Right lung (tissue), 10 donors: ENCODE measurements at places on chromosomes 11 and 22. TPM values are rescaled to one million over a fixed set of nuclear protein-coding genes. Genes with fewer than 3 reads are reported as not detected.

DNA sequence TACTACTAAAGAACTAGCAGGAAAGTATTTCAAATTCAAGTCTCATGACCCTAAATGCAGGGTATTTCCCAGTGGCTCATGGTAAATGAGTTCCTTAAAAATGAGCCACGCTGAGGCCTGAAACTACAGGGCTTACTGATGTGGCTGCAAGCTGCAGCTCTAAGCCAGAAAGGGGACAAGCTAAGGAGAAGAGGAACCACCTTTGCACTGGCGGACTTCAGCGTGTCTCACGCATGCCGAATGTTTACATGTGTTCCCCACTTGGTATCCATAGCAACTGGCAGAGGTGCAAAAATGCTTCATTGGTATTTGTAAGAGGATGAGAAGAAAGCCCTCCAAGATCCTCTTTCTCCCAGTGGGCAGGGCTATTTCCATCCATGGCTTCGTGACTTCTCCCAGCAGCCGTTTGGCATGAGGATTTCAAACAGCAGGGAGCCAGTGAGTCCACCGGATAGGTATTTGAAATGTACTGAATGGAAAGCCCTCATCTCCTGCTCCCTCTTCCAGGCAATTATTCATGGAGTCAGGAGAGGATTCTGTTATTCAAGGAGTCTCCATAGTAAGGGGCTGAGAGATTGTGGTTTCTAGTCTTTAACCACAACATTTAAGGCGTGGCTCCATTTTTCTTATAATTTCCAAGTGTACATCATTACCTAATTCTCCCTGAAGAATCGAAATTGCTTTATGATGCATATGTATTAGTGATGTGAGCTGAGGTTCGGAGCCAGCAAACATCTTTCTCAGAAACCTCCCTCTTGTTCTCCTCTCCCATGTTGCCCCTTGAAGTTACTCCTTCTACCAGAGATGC, 55.3 kb upstream of the CD44 start:
- peak; percentile 68 for DNase-seq

DNA sequence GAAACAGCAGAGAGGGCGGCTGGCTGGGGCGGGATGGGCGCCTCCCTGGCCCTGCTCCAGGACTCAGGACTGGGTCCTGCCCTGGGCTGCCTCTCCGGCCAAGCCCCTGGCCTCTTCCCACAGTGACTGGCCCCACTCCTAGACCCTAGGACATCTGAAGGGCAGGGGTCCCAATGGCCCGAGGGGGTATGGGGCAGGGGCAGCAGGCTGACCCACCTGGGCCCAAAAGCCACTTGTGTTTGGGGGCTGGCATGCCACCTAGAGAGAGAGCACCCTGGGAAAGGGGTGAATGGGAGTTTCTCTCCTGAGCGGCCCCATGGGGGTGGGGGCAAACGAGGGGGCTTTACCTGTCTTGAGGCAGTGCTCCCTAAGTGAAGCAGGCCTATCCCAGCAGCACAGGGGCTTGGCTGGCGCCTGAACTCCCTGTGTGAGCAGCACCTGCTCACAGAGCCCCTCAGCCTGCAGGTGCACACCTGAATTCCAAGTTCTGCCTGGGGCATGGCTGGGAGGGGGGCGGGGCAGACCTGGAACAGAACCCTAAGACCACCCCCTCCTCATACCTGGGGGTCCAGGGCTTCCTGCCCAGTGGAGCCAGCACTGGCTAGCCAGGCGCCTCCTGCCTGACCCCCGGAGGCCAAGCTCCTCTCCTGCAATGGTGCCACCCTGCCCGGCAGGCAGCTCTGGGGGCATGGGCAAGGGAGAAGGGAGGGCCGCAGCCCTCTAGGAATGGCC, 16.9 kb downstream of the DUSP8 start:
- DNase-seq: no peak

The SVIP gene
- polyA plus RNA-seq: 33.5 TPM

- DNase-seq: no peak
Observed at GRCh38 chr11:44579302-44579761, 13.9 kb downstream of the CD82 start.

The LDHAL6A gene
- 1.2 TPM for polyA plus RNA-seq

GRCh38 chr11:14566331-14567063, 46.3 kb upstream of the PSMA1 start:
- DNase-seq: no peak

GRCh38 chr11:9528136-9528501, 45.4 kb upstream of the WEE1 start:
- no peak for DNase-seq

DNA sequence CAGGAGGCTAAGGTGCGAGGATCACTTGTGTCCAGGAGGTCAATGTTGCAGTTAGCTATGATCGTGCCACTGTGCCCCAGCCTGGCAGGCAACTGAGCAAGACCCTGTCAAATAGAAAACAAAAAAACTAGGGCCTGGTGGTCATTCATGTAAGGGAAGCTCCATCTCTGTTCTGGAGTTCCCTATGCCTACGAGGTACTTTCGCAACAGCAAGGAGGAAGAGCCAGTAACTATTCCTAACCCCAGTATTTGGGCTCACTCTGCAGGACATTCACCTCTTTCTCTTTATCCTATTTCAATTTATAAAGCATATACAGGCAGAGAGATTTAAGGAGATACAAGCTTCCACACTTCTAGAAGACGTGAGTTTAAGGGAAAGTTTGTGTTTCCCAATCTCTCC, 46.6 kb downstream of the RDX start:
- no peak for DNase-seq

The MS4A15 gene
- not detected for polyA plus RNA-seq

The ADAMTS15 gene
- polyA plus RNA-seq: 35.2 TPM

The LINC01488 gene
- 0.14 TPM for polyA plus RNA-seq

GRCh38 chr22:25007444-25008106, 55.1 kb downstream of the KIAA1671 start:
- DNase-seq: no peak

GRCh38 chr22:48279461-48279756, 1517.0 kb downstream of the TBC1D22A start:
- DNase-seq: no peak

DNA sequence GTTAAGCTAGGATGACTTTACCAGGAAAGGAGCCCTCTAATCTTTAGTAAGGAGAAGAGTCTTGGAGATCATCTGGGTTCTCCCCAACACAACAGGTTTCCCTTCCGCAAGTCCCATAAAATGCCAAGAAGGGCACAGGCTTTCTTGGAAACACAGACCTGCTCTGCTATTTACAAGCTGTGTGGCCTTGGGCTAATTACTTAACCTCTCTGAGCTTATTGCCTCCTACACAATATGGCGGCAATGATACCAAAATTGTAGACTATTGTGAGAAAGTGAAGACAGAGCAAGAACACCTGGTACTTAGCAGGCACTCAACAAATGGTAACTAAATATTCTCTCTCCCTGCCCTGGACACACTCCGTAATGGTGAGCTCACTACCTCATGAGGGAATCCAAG, 49.1 kb downstream of the DSCAML1 start:
- no peak for DNase-seq

DNA sequence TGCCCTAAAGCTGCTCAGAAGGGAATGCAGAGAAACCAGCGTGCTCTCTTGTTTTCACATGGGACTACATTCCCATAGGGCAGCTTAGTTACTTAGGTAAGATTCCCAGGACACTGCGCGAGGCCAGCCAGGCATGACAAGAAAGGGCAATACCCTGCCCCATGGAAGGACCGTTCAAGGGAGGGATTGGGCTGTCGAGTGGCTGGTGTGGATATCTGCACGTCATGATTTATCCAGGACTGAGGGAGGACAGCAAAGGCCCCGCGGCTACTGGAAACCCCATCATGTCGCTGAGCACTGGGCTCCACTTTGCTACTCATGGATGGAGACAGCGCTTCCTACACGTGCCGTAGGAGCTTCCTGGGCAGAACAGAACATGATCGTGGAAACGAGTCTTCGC, 169.4 kb downstream of the OPCML start:
- DNase-seq: no peak

- DNase-seq: no peak
Observed at GRCh38 chr22:41772198-41772597, 28.3 kb upstream of the CCDC134 start.

The SAA4 gene
- not detected for polyA plus RNA-seq

DNA sequence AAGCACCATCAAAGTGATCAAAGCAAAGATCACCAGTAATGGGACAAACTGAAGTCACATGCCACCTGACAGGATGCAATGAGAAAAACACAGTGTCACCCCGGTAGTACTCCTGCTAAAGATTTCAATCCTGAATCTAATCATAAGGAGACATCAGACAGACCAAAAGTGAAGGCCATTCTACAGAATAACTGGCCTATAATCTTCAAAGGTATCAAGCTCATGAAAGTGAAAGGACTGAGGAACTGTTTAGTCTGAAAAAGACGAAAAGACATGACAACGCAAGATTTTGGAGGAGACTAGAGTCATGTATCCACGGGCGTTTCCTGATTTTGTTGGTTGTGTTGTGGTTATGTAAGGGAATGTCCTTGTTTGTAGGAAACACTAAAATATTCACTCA, 42.4 kb upstream of the TSKU start:
- no peak for DNase-seq

GRCh38 chr11:64844330-64845128, at the start of gene CDC42BPG:
CDC42BPG (minus strand) TSS chr11:64844653; CDS start chr11:64844569, 84 bp downstream.
- no peak for DNase-seq

- no peak for DNase-seq
Observed at GRCh38 chr22:39543095-39543494, 10.5 kb upstream of the RPS19BP1 start.

The PRODH gene
- 48.3 TPM for polyA plus RNA-seq

- no peak for DNase-seq
Observed at GRCh38 chr11:130830566-130830965, 85.7 kb downstream of the SNX19 start.

DNA sequence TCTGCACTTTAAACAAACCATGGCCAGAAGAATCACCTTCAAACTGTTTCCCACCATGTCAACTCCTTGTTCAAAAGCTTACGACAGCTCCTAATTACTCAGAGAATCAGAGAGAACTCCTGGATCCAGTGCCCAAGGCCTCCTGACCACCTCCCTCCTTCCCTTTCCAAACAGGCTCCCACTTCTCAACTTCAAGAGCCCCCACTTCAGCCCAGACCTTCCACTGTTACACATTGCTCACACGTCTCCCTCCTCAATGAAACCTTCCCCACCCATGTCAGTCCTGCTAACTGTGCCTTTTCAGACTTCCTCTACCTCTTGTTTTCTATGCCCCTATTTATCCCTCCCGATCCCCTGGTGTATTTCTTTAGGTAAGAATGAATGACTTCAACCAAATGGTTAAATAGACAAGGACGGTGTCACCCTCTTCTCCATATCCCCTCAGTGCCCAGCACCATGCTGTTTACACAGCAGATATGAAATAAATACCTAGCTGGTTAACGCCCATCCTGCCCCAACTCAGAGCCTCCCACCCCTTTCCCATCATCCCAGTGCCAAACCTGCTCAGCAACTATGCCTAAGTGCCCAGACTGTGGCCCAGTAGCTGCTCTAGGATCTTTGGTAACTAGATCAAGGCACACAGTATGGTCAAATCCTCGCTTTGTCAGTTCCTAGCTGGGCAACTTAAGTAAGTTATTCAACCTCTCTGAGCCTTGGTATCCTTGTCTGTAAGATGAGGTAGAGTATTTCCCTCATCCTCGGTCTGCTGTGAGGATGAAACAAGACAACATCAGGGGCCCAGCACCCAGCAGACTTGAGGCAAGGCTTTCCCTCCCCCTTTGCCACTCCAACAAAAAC, 36.8 kb downstream of the PLEKHA7 start:
- DNase-seq: no peak

GRCh38 chr11:71423181-71423790, 24.9 kb downstream of the DHCR7 start:
- no peak for DNase-seq

GRCh38 chr11:1921574-1922141, 2.2 kb downstream of the TNNT3 start:
- DNase-seq: no peak

- DNase-seq: no peak
Observed at GRCh38 chr11:33909150-33909549, 17.3 kb upstream of the LMO2 start.

The LRRN4CL gene
- polyA plus RNA-seq: 0.70 TPM

The OR52E8 gene
- polyA plus RNA-seq: not detected

DNA sequence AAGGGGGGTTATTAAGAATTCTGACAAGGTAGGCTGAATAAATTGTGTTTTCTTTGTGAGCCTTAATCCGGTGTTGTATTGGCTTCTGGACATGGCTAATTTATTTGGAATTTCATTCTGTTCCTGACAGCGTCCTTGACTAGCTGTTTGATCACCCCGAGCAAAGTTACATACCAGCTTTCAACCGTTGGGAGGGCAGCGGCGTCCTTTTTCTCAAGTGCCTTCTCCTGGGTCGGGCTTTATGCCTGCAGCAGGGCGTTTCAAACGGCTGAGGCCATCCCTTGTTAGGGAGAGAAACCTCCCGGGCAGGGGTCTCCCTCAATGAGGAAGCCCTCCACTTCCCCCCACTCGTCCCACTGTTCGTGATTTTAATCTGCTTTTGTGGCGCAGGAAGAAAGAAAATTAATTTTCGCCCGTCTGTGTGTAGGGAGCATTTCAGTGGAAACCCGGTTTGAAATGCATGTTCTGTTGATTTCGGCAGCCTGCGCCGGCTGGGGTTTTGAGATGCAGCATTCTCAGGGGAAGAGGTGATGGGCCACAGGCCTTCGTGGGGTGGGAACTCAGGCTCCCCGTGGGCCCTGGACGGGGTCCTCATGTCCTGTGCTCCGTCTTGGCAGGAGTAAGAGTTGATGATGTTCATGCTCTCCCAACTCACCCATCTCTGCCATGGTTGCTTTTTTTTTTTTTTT, 2.9 kb upstream of the SMIM38 start:
- DNase-seq: no peak
